MV-4-11 (cell line): ENCODE measurements at places on chromosomes 16 and 17.

DNA sequence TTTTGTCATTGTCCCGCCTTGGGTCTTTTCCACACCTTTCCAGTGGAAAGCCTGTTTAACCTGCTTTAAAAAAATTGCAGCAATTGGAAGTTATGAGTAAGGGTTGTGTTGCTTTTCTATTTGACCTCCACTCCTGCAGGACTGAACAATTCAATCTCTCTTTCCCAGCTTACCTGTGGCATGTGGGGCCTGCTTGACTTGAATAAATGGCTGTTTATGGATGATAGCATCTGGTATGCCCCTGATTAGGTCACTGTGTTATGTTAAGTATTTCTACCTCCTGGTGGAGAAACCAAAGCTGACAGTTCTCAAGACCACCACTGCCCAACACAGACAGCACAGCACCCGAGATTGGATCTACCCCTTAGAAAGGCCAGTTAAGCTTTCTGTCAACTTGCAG, 64.8 kb upstream of the NOG start:
- no peak for DNase-seq

DNA sequence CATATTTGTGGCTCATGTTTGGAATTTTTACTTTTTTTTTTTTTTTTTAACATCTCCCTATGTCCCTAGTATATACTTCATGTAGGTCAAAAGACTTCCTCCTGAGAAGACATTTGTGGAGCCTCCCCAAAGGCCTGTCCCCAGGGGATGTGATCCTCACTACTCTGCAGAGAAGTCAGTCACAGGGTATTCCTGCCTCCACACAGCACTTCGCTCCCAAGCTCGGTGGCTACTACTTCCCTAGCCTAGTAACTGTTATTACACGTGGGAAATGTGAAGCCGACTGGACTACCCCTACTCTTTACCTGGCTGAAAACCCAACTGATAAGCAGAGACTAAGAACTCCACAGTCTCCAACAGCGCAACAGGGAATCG, 116.8 kb downstream of the HIC1 start:
- no peak for DNase-seq

DNA sequence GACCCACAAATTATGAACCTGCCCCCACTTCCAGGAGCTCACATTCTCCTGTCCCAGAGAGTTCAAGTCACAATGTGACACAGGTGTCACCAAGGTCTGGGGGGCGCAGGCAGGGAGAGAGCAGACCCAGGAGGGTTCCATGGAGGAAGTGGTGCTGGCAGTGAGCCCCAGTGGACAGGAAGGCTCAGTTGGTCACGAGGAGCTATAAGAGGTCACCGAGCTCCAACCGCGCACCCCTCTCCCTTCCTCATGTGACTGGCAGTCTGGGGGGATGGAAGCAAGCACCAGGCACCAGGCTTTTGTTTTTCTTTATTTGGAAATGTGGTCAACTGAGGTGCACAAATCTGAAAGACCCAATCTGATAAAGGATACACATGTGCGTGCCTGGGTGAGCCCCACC, 2.5 kb downstream of the ITGAD start:
- peak; percentile 5 for DNase-seq

DNA sequence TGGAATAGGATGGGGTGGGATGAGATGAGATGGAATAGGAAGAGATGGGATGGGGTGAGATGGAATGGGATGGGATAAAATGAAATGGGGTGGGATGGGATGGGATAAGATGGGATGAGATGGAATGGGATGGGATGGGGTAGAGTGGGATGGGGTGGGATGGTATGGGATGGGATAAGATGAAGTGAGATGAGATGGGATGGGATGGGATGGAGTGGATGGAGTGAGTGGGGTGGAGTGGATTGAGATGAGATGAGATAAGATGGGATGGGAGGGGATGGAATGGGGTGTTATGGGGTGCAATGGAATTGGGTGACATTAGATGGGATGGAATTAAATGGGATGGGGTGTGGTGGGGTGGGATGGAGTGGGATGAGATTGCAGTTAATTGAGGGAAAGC, 279.2 kb upstream of the CDH5 start:
- DNase-seq = no peak

DNA sequence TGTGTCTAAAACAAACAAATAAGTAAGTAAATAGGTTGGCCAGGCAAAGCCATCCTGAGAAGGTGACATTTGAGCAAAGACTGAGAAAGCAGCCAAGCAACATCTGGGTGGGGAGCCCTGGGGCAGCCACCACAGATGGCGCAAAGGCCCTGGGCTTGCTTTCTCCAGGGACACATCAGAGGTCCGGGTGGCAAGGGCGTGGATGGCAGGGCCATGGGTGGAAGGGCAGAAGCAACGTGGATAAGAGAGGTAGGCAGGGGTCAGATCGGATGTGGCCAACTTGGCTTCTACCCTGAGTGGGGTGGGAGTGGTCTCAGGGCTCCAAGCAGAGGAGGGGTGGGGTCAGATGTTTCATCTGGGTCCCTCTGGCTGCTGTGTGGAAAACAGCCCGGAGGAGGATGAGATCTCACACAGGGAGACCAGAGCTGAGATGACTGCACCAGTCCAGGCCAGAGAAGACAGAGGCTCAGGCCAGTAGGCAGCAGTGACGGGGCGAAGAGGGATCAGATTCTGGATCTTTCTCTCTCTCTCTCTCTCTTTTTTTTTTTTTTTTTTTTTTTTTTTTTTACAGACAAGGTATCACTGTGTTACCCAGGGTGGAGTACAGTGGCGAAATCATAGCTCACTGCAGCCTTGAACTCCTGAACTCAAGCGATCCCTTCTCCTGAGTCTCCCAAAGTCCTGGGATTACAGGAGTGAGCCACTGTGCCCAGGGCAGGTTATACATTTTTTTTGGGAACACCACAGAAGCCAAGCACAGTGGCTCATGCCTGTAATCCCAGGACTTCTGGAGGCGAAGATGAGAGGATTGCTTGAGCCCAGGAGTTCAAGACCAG, 6.1 kb upstream of the SPN start:
- no peak for DNase-seq

DNA sequence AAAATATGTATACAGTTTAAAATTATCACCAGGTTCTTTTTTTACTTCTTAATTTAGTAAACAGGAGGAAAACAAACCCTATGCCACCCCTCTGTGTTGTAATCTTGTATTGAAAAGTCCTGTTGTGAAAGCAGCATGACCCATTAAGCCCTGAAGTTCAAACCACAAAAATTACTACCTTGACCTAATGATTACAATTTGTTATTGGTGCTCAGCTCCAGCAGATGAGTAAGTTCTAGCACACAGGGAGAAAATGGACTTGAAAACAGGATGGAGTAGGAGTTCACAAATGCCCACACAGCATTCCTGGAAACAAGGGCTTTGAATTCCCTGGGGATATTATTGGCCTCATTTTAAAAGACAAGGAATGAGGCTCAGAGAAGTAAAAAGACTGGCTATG, 505.8 kb upstream of the ERCC4 start:
- no peak for DNase-seq

GRCh38 chr17:56231693-56232092, 78.4 kb downstream of the ANKFN1 start:
- no peak for DNase-seq

GRCh38 chr17:39462631-39463375, 1.5 kb downstream of the CDK12 start:
- no peak for DNase-seq

- peak; percentile 86 for DNase-seq
Measured at GRCh38 chr16:54928411-54929089, 2.1 kb upstream of the IRX5 start.

- no peak for DNase-seq
Measured at GRCh38 chr16:80974649-80975376, 31.9 kb downstream of the CMC2 start.

DNA sequence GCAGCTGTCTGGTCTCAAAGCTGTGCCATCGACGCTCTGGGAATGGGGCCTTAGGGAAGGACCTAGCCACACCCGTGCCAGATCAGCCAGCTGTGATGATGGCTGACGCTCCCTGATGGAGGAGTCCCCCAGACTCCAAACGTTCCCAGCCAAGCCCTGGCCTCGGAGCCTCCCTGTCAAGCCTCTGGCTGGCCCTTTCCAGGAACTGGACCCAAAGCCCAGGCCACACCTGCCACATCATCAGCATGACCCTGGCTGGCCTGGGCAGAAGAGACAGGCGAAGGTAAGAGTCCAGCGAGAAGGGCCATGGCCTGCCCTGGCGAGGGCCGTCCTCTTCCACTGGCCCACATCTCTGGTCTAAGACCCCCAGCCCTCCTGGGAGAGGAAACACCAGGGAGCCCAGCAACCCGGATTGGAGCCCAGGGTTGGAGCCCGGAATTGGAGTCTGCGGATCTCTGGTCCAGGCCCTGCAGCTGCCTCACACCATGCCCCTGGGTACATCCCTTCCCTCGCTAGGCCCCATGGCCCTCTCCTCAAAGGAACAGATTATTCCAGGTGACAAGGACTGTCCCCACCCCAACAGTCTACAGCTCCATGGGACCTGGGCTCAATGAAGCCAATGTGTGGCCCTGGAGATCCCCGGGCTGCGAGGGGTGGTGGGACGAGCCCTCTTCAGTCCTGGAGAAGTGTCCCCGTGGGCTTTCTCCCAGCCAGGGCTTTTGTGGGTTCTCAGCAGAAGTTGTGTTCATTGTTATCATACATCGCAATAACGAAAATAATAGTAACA, 105.1 kb upstream of the TNRC6C start:
- no peak for DNase-seq

GRCh38 chr17:60960398-60961065, 282.9 kb downstream of the BCAS3 start:
- DNase-seq = no peak

- no peak for DNase-seq
Measured at GRCh38 chr17:67244431-67245072, 444 bp downstream of the HELZ start.

DNA sequence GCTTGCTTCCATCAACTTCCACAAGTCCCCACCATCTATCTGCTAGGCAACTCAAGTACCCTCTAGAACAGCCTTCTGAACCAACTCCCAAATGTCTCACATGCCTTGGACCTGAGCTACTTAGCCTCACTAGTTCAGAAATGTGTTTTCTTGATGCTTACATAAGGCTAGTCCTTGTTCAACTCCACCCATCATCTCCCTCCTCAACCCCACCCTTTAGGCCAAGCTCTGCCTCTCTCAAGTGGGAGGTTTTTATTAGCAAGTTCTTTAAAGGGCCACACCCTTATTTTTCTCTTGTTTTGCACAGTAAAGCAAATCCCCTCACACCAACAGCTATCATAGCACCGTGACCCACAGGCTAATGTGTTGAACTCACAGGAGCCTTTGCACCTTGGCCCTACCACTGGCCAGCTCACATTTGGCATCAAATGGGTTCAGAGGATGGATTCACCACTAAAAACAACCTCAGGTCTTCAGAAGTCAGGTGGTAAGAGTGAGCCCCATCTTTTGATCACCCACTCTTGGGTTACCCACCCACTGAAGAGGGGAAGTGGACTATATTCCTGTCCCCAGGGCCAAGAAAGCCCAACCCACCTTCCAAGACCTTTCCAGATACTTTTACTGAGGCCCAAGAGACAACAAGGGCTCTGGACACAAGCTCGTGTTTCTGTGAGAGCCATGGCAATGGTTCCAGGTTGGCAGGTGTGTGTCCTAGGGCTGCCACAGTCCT, 12.2 kb downstream of the PIK3R5 start:
- DNase-seq = no peak

DNA sequence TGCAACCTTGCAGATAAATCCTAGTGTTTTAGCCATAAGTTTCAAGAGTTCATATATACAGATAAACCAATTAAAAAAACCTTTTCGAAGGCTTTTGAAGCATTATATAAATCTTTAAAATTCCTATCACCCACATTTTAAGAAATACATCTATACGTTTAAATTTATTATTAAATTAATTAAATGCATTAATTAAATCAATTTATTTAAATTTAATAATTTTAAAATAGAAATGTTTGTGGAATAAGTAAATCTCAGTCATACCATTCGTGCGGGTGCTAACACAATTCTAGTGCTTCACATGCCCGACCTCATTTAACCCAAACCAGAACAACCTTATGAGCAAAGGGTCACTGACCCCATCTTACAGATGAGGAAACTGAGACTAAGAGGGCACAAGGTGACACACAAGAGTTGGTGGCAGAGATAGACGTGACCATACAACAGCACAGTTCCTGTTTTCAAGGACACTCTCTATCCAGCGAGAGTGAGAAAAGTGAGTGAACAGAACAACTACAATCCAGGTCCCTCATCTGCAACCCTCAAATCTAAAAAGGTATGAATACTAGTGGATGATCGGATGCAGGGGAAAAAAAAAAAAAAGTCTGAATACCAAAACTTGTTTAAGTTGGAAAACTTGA, 1.4 kb downstream of the NSMCE1 start:
- DNase-seq = peak; percentile 51

DNA sequence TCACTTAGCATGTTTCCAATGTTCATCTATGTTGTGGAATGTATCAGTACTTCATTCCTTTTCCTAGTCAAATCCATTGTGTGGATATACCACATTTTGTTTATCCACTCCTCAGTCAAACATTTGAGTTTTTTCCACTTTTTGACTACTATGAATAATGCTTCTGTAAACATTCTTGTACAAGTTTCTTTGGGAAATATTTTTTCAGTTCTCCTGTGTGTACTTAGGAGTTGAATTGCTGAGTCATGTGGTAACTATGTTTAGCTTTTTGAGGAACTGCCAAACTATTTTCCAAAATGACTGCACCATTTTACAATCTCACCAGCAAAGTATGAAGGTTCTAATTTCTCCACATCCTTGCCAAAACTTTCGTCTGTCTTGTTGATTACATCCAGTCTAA, 223.7 kb upstream of the AXIN2 start:
- DNase-seq = peak; percentile 43

DNA sequence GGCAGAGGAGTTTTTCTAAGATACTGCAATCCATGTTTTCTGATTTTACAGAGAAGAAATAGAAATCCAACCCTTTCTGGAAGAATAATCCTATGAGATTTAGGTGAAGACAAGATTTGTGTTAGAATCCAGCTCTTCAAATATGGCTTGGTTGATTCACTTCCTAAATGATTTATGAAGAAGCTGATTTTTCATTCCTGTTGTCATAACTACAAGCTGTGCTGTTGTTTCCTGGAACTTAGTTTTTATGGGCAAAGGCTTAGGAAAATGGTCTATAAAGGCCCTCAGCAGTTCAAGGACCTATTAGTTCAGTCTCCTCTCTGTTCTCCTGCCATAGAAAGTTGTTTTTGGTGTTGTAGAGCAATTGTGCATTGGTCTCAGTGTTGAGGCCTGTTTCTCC, 174.2 kb upstream of the FAM20A start:
- no peak for DNase-seq

- DNase-seq = no peak
Measured at GRCh38 chr17:7352503-7352889, 534 bp downstream of the KCTD11 start.
